Upper lobe of left lung (tissue), 6 donors: ENCODE measurements at places on chromosomes 1 and 21. TPM values are rescaled to one million over a fixed set of nuclear protein-coding genes. Genes with fewer than 3 reads are reported as not detected.

- no peak for DNase-seq
These were observed 181.6 kb downstream of the NEGR1 start for GRCh38 chr1:72100771-72101170.

DNA sequence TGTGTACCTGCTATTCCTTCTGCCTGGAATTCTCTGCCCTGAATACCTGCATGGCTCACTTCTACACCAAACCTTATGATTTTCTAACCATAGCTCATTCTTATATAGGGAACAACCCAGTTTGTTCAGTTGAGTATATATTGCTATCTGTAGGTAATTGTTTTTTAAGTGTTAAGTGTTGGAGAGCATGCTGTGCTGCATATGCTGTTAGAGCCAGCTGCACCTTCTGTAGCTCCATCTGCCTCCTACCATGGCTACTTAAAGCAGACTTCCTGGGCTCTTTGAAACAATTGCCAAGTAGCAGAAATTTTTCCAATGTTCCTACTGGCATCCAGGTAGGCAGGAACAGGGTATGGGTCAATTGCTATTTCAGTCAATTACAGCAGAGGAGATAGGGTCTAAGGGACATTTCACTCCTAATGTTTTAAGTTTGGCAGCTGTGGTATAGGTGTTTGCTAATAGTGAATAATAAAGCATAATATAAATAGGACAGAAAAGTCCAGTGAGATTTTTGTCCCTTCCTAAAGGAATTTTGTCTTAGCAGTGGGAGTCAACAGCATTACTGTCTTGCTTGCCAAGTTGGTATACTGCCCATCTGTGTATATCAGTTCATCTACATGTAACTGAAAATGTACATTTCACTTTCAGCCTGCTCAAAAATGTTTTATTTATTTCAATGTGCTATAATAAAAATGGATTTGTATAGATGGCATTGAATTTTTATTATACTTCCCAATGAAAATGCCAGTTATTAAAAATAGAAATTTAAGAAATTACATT, 34.0 kb upstream of the C1orf115 start:
- DNase-seq: no peak

DNA sequence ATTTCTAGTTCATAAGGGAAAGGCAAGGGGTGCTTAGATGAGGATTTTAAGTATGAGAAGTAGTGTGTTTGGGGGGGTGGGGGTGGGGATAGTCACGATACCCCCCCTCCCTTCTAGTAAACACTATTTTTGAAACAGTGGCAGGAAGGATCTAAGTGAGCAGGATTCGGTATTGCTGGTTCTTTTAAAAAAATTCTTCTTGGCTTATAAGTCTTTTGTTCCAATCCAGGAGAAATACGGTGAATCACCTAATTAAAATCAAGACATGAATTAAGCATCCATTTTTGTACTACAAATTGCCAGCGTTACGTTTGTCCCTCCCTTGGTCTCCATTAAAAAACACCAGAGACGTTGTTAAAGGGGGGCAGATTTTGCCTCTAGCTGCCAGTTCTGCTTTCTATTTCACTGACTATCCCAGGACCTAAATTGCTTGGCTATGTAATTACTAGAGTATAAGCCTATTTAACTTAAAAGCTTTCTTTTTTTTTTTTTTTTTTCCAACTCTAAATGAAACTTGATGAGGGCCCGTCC, 911 bp downstream of the LMO4 start:
- no peak for DNase-seq

DNA sequence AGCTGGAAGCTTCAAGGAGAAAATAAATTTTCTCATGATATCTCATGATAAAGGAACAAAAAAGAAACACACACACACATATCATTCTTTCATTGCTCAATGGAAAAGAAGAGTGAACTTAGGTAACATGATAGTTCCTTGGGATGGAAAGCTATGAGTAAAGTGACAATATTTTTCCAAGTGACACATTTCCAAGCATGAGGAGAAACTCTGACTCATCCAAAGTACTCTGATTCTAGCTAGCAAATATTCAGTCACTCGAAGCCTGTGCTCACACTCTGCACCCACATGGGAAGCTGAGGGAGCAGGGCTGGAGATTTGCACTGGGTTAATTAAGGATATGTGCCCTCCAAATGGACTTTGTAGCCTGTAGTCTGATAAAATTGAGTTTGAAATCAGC, 222.4 kb downstream of the LRRC40 start:
- DNase-seq: no peak

DNA sequence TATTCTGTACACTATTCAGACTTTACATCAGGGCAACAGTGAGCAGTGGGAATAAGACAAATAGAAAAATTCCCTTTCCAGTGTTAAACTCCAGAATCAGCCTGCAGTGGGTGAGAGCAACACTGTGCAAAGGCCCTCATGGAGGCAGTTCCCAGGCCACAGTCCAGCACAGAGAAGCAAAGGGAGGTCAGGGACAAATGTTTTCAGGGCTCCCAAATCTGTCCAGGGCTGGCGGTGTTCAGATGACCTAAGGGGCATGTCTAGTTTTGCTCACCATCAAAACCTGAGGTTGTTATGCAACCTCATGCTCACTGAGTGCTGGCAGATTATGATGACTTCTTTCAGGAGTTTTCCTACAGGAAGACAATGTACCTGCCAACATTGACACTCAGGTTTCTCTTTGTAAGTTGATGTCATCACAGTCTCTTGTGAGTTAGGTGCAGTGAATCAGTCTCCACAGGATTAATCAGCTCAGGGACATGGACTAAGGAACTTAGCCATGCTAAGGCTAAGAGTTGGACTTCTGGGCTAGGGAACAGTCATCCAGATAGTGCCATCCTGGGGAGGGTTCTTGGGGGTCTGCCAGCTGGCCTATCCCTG, 3.6 kb upstream of the LCE5A start:
- no peak for DNase-seq

DNA sequence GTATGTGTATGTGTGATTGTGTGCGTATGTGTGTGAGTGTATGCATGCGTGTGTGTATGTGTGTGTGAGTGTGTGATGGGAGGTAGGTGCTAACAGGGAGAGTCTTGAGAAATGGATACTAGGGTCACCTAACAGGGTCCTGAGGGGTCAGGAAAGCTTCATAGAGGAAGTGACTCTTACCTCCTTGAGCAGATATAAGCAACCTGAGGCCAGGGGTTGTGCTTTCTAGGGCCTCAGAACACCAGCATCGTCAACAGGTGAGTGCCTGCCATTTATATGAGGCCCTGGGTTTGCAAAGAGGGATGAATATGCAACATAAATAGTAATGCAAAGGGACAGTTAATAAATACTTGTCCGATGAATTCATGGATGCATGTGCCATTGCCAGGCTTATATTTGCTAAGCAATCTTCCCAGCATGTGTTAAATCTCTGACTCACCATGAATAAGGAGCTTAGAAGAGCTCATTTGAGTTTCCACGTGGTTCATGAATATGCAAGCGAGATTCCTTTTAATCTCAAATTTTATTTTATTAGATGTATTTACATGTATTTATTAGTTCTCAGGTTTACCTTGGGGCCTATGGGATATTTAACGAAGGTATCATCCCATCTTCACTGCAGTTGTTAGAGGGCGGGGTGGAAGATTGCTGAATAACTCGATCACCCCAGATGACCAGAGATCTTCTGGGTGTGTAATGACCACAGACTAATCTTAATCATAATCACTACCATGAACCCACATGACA, 438.3 kb downstream of the CAMTA1 start:
- DNase-seq: no peak

- DNase-seq: no peak
These were observed 503 bp upstream of the SRSF11 start for GRCh38 chr1:70220517-70221237.

DNA sequence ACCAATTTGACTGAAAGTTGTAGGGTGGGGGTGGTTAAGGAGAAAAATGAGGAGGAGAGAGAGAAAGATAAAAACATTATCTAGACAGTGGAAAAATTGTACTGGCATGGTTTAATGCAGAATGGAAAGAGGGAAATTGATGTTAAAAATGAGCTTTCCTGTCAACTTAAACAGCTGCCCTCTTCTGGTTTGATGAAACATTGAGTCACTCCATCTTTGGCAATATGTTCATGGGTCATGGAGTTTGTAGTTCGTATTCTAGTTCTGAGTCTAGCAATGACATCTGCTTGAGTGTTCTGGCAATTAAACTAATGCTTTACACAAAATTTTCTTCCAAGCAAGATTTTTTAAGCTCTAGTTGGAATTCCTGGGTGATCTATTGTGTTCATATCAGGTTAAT, 9.6 kb downstream of the ZNF648 start:
- DNase-seq: no peak

GRCh38 chr1:179253286-179253972, 24.0 kb upstream of the ABL2 start:
- no peak for DNase-seq

DNA sequence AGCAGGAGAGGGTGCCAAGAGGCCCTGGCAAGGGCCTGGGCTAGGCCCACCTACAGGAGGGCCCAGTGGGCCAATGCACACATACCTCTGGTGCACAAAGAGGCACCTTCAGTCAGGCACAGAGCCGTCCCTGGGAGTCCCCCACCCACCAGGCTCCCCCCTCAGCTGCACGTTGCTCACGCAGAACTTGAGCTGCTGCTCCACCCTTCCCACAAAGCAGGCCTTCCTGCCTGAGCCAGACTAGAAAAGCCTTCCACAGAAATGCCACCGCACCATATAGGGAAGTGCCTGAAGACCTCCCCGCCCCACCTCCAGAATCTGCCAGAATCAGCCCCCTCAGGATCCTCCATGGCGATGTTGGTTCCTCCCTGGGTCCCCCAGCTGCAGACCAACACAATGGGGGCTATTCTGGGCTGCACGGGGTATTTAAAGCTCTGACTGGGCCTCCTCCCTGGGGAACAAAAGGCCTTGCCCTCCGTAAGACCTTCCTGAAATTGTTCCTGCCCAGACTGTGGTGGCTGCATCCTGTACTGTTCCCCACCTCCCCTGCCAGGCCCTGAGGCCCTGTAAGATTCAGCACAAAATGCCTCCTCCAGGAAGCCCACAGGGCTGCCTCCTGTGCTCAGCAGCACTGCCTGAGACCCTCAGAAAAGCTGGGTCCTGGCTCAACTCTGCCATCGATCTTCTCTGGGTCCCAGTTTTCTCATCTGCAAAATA, 27.2 kb downstream of the HSPG2 start:
- no peak for DNase-seq

- DNase-seq: no peak
These were observed 59.8 kb downstream of the CRB1 start for GRCh38 chr1:197327776-197328364.

GRCh38 chr1:182610606-182611194, 6.5 kb upstream of the RGS16 start:
- no peak for DNase-seq

- DNase-seq: no peak
These were observed 1.8 kb upstream of the ZDHHC18 start for GRCh38 chr1:26824731-26825130.

GRCh38 chr1:191709215-191709614, 449.0 kb upstream of the RGS18 start:
- no peak for DNase-seq

DNA sequence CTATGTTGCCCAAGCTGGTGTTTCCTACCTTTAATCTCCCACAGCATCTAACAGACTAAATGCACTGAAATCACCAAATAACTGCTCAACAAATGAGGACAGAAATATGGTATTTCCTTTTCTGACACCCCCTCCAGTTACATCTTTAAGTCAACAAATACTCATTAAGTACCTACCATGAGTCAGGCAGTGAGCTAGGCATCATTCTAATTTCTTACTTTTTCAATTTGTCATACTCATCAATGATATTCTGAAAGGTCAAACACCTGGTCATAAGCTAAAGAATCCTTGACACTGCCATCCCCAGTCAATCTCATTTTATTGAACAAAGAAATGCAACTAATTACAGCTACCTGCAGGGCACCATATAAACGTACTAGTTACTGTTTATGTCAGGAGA, 36.6 kb downstream of the LUZP1 start:
- no peak for DNase-seq

DNA sequence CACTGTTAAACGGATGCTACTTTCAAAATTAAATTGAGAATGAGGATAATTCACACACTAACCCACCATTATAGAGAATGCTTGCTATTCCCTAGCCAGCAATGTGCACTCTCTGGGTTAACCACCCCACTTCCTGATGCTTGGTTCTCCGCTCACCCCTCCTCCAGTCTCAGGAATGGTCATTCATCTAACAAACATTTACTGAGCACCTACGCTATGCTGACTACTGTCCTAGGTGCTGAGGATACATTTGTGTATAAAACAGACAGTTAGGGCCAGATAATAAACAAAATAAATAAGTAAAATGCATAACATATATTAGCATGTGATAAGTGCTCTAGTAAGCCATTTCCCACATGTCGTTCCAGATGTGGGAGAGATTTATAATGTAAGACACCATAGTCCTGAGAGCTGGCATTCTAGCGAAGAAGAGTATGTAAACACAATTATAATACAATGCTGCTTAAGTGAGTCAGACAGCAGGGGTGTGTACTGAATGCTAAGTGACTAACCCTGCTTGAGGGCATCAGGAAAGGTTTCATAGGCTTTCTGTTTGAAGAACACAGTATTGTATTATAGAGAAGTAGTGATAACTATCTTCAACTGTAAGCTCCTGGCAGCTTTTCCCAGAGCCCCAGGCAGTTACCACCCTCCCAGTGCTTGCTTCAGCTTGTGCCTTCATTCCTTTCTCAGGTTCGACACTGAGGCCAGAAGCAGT, 126.7 kb upstream of the CACHD1 start:
- DNase-seq: no peak

GRCh38 chr21:27648560-27648959, 681.7 kb upstream of the ADAMTS5 start:
- no peak for DNase-seq

DNA sequence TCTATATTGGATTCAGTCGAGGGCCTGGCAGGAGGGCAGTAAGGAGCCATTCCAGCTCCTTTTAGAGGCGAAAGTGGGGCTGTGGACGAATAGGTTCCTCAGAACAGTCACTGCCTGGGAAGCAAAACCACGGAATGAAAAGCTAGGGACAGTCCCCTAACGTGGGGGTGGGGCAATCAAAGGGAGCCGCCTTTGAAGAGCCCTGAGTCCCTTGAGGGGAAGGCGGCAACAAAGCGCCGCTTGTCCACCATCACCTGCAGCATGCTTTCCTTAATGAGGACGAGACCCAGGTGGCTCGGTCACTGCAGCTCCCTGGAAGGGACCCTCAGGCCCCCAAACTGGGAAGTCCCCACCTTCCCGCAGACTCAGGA, 184.7 kb downstream of the ETS2 start:
- peak; percentile 36 for DNase-seq

DNA sequence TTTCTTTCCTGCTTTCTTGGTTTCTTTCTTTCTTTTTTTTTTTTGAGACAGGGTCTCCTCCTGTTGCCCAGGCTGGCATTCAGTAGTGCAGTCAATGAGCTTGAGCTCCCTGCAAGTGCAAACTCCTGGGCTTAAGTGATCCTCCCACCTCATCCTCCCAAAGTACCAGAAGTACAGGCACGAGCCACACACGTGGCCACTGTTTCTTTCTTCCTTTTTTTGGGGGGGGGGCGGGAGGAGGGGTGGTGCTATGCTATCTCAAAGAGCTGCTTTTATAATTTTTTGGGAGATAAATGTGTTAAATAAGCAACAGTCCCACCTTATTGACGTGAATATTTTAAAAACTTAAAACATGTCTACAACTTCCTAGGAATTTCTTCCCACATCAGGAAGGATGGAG, 42.2 kb downstream of the AK4 start:
- no peak for DNase-seq

The GALNT2 gene
- 55.8 TPM for total RNA-seq

The CASZ1 gene
- total RNA-seq: 112 TPM

The LAX1 gene
- 1.8 TPM for total RNA-seq

The LCE3A gene
- not detected for total RNA-seq

The PGLYRP4 gene
- not detected for total RNA-seq

The KLF17 gene
- not detected for total RNA-seq
